ENCODE measurements at places on chromosomes 2 and 18.

DNA sequence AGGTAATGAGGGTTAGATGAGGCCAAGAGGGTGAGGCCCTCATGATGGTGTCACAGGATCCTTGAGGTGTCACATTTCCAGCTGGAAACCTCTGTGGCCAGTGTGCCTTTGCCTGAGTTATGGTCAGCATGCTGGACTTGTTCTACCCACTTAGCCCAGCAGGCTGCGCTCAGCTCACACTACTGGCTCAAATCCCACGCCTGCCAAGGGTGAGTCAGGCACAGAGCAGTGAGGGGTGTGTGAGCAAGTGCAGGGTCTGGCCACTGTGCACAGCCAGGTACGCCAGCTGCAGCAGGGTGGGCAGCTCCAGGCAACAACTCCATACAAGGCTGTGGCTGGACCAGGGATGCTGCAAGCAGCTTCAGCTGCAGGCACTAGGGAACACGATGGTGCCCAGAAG lies 616.6 kb upstream of the FSHR start:
- no peak for DNase-seq

DNA sequence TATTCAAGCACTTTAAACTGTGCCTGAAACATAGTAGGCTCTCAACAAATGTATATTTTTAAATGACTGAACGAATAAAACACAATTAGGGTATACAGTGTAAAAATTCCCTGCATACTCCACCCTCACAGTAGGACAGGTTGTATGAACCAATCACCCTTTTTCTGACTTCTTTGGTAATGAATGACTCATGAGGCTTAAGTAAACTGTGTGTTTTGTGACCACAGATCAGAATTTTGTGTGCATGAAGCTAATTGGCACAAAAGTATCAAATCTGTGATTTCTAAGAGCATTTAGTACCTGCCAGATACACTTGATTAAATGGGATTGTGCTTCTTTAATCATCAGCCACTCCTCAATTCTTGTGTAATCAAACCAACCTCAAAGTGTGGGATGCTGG lies 109.9 kb upstream of the MAP4K3 start:
- DNase-seq: no peak

DNA sequence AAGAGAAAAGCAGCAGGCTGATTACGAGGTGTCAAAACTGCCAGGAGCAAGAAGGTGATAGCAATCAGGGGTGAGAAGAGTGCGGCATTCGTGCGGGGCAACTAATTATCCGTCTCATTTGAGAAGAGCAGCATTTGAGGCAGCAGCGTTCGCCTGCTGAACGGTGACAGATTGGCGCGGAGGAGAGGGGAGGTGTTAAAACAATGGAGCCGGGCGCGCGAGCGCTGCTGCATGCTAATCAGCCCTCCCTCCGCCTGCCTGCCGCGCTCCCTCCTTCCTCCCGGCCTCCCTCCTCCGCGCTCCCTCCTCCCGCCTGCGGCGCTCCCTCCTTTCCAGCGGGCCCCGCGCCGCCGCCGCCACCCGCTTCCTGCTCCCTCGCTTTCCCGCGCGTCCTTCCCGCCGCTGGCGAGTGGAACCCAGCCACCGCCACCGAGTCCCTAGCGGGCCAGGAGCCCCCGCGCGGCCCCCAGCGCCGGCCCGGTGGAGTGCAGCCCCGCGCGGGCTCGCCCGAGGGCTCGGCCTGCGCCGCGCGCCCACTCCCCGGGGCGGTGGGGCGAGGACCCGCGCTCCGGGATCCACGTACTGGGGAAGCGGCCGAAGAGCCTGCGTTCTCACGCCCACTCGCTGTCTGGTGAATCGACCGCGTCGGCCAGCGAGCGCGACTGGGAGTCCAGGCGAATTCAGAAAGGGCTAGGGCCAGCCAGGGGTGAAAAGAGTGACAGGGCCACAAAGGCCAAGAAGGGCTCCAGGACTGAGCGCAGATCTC lies 69.5 kb upstream of the PSMD14 start:
- DNase-seq: peak; percentile 10

- no peak for DNase-seq
These were observed 184.9 kb upstream of the RAB6C start for GRCh38 chr2:129794540-129794939.

DNA sequence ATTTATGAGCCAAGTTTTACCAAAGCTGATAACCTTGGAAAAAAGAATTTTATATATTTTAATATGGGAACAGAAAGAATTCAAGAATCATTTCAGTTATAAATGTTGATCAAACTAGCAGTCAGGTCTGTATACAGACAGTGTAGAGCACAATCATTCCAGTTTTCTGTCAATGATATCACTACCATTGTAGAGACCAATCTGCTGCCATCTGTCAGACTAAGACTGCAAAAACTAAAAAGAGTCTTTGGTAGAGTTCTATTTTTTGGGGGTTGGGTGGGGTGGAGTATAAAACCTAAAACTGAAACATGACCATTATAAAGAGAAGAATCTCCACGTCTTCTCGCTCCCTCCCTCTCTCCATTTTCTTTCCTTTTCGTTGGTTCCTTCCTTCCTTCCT lies 204.7 kb upstream of the UBE2E3 start:
- DNase-seq: no peak

DNA sequence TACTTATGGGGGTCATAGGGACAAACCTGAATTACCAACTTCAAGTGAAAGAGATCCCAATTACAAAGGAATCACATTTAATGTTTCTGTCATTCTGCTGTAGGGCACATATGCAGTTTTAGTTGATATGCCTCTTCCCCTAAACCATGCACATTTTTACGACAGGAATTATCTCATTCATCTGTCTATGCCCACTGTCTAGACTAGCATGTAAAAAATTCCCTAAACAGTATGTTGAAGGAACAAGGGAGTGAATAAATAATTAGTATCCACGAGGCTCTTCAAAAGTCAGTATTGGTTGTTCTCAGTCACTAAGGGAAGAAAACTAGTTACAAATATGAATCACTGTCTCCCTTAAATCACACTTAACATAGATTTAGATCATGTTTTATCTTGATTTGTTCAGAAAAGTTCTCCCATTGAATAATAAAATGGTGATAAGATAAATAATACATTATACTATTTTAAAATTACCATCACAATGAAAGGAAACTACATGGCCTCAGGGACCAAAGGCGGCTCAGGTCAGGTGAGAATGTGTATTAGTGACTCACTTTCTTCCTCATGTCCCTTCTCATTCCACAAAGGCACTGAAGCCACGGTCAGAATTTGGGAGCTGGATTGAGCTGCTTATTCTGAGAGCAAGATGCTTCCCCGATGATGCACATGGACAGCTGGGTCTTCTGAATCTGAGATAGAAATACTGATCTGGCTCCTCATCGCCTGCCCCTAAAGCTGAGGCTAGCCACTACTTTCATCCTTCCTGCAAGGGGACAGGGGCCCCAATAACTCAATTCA lies 29.1 kb downstream of the DYM start:
- no peak for DNase-seq

DNA sequence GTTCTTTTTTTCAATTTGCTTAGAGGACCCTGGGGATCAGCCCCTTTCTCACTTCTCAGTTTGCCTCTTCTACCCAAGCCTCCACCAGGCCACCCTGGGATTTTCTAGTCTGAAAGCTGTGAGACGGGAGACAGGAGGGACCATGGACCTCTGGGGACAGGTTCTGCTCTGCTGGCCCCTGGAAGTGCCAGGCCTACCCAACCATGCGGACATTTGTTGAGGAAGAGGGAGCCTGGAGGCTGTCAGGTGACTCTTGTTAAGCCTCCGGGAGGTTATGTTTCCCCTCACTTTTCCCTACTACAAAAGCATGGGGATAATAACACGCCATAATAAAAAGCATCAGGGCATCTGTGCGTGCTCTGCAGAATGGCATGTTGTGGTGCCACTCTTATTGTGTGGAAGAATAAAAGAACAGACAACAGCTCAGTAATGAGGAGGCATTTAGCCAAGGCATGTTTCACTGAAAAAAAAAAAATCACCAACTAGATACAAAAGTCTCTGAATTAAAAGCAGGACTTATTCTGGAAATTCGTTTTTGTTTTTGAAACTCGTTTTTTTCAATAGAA lies 48.3 kb upstream of the PLA2R1 start:
- DNase-seq: no peak

- DNase-seq: no peak
These were observed 36.6 kb upstream of the GORASP2 start for GRCh38 chr2:170892391-170892951.

DNA sequence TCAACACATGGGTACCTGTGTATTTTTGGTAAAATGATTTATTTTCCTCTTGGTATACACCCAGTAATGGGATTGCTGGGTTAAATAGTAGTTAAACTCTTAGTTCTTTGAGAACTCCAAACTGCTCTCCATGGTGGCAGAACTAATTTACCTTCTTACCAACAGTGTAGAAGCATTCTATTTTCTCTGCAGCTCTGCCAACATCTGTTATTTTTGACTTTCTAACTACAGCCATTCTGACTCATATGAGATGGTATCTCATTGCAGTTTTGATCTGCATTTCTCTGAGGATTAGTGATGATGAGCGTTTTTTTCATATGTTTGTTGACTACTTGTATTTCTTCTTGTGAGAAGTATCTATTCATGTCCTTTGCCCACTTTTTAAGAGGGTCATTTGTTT lies 180.6 kb downstream of the FSIP2 start:
- no peak for DNase-seq

GRCh38 chr2:20650877-20651730 lies at the start of gene HS1BP3:
Gene HS1BP3 (minus strand): TSS chr2:20651098. CDS start chr2:20651063, 35 bp downstream.
- DNase-seq: peak; percentile 70
